ENCODE measurements at places on chromosomes 16 and 17.

GRCh38 chr17:74212209-74212912 lies 1.0 kb upstream of the TTYH2 start:
- no peak for DNase-seq

- no peak for DNase-seq
Measured at GRCh38 chr17:53227514-53227913, 595.2 kb upstream of the KIF2B start.

DNA sequence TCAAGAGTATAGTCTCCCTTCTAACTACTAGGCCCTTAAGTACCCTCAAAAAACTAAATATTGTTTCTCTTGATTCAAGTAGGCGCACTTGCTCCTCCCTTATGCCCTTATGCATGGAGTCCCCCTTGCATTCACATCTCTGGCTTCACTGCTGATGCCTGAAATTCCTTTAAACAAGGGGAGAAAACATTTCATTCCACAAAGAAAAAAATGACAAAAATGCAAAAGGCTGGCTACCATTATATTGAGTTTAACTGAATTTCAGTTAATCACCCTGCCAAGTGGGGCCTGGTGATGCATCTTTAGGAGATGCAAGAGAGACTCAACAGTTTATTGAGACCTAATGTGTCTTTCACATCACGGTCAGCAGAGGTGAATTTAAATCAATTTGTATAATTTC lies 35.6 kb downstream of the CRLF3 start:
- no peak for DNase-seq

DNA sequence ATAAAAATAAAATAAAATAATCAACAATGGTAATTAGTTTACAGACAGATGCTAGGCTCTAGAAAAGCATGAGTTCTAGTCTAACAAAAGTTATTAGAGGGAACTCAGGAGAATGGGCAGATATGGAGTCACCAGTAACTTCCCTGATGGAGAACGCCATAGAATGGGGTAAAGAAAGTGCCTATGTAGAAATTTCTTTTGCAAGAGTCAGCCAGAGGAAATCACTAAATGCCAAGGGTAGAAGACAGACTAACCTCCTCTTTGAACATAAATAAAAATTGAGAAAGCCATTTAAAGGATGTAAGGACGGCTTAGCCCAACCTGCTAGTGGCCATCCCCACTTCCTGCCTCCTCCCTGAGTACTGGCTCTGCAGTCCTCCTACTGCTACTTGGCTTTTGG lies 141.6 kb downstream of the VPS53 start:
- DNase-seq = no peak

GRCh38 chr17:47785538-47786123 lies 36.0 kb downstream of the OSBPL7 start:
- no peak for DNase-seq

DNA sequence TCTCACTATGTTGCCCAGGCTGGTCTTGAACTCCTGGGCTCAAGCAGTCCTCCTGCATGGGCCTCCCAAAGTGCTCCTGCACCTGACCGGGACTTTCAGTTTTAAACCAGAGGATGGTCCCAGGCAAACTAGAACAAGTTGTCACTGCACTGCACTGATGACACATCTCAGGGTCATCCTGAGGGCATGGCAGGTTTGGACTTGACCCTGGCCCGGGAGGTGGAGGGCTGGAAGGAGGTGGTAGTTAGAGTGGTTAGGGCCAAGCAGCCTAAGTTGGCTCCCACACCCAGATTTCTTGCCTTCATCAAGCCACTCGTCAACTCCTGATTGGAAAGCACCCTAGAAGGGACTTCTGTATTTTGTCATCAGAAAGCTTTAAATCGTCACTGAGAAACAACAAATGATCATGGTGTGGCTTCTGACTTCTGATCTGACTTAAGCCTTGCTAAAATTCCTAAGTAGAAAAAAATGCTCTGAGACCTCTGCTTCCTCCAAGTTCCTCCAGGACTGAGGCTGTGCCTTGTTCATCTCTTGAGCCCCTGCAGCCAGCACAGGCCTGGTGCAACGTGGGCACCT lies 43.5 kb downstream of the EMP2 start:
- DNase-seq = no peak

- no peak for DNase-seq
Measured at GRCh38 chr16:15484662-15485061, 50.3 kb downstream of the BMERB1 start.

DNA sequence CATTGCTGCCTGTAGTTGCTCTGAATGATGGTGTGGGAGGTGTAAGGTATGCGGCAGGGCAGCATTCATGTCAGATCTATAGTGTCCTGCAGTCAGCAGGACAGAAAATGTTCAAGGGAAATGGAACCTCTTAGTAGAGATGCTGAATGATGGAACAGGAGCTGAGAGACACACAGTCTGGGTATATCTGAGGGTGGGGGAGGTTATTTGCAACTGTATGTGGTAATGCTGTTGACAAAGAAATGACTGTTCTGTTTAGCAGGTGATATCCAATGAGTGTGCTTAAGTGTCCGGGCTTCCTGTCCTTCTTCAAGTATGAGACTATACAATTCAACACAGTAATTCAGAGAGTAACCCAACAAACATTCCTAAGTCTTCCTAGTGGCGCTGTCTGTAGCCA lies 46.6 kb downstream of the STH start:
- no peak for DNase-seq

GRCh38 chr16:69934044-69934443 lies 17.1 kb upstream of the CLEC18A start:
- no peak for DNase-seq

- DNase-seq = no peak
Measured at GRCh38 chr17:32907583-32907982, 20.4 kb upstream of the TMEM98 start.

DNA sequence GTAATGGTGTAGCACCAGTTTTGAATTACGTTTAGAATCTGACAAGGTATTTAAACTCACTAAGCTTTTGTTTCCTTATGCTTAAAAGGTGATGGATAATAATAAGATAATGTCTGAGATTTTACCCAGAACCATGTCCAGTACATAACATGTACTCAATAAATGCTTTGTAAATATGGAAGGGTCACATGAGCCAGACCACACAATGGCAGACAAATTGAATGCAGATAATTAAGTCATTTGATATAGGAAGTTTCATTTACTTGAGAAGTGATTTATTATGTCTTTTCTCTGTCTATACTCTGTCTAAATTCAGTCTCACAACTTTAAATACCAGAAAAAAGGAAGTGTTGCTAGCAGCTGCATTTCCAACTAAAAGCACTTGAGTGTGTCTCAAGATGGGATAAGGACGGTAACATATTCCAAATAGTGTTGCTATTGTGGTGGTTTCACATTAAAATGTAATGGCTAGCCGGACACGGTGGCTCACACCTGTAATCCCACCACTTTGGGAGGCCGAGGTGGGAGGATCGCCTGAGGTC lies 52.5 kb upstream of the DHX40 start:
- no peak for DNase-seq

GRCh38 chr16:28834349-28834748 lies 11.6 kb downstream of the ATXN2L start:
- no peak for DNase-seq

- peak; percentile 7 for DNase-seq
Measured at GRCh38 chr16:78478267-78478861, 378.9 kb downstream of the WWOX start.

GRCh38 chr16:4240624-4241023 lies 1.3 kb downstream of the SRL start:
- no peak for DNase-seq

GRCh38 chr17:46865100-46865499 lies 13.7 kb downstream of the WNT9B start:
- no peak for DNase-seq

- no peak for DNase-seq
Measured at GRCh38 chr16:54347961-54348360, 61.4 kb upstream of the IRX3 start.

GRCh38 chr17:45411348-45412105 lies 21.1 kb downstream of the ARHGAP27 start:
- no peak for DNase-seq

DNA sequence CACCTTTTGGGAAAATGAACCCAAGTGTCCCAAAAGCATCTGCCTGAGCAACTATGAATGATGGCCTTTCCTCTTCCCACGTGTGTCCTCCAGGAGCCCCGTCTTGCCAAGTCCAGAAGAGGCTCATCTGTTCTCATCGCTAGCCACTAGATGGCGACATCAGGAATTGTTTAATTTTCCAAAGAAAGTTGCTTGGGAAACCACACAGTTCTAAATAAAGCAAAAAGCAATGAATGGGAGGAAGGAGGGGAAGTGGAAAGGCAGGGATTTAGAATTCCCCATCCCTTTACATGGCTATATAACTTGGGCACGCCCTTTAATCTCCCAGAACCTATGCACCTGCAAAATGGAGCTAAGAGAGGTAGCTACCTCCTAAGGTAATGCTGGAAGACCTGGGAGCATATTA lies 9.0 kb upstream of the CDH5 start:
- no peak for DNase-seq

DNA sequence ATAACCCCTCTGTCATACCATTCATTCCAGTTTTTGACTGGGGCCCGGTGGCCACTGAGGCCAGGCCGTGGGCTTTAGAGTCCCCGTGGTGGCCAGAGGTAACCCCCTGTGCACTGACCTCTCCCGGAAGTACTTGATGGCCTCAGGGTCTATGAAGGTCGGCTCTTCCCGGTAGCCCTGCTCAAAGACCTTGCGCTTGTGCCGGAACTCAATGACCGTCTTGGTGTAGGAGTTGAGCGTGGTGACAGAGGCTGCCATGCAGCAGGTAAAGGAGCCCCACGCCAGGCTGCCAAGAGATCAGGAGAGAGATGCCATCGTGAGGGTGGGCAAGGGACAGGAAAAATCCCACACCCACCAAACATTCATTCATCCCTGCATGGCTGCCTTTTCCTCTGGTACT lies 234.8 kb downstream of the GSG1L start:
- DNase-seq = no peak

DNA sequence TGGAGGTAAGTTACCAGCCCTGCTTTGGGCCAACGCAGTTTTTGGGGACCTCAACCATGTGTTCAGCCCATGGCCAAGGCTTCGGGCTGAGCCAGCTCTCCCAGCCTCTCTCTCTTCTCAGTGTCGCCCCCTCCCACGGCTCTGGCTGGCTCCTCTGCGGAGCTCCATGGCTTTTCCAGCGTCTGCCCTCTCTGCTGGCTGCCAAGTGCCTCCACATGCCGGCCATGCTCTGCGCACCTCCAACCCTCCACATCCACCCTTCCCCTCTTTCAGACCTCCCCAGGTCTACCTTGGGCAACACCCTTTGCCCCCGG lies 23.2 kb downstream of the COTL1 start:
- no peak for DNase-seq

- no peak for DNase-seq
Measured at GRCh38 chr16:1745181-1745899, 26.0 kb downstream of the NME3 start.

DNA sequence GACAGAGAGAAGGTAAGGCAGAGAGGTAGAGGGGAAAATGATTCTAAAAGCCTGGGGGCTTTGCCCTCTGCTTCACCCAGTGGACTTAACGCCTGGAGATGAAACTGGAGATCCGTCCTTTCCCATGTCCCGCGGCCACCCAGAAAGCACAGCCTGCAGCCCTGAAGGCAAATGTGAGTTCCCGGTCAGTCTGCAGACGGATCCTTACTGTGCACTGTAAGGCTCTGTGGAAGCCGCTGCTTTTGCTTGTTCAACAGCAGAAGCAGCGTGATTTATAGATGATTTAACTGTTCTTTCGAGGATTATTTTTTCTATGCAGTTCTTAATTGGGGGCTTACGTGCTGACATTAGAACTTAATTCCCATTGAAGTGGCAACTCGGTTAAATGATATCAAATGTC lies 290.4 kb downstream of the FOXL1 start:
- no peak for DNase-seq

- no peak for DNase-seq
Measured at GRCh38 chr16:86389566-86390328, 120.6 kb upstream of the FOXF1 start.

GRCh38 chr17:79393358-79394052 lies 217.3 kb downstream of the RBFOX3 start:
- DNase-seq = peak; percentile 40

DNA sequence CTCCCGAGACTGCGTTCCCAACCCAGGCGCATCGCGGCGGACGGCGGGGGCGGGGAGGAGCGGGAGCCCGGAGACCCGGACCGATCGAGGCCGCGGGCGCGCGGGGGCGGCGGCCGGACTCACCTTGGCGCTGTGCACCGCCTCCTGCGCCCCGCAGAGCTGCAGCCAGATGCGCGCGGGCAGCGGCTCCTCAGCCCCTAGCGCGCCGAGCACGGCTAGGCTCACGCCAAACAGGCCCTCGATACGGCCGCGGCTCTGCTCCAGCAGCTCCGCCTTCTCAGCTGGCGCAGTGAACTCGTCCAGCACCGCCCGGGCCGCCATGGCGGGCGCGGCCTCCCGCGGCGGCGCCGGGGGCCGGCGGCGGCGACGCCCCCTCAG lies 339 bp downstream of the N4BP1 start:
- DNase-seq = peak; percentile 60

GRCh38 chr16:75938818-75939217 lies 212.5 kb upstream of the CPHXL start:
- DNase-seq = peak; percentile 14

DNA sequence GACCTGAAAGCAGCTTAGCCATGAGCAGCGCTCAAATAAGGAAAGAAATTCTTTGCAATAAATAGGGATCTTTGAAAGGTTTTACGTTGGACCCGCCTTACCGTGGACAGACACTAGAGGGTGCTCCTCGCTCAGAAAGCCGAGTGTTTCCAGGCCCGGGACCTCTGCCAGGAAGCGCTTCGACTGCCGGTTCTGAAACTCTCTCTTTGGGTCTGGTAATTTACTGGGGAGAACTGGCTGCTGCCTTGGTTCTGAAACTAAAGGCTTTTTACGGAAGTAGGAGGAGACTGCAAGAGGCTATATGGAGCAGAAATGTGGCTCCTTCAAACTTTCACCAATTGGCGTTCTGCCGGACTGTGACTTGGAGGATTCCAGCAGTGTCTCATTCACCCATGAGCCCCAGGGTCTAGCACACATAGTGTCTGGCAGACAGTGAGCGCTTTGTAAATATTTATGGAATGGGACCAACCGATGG lies 45.6 kb upstream of the HOXB9 start:
- peak; percentile 53 for DNase-seq

- DNase-seq = no peak
Measured at GRCh38 chr16:67017421-67017750, 11.6 kb upstream of the CBFB start.

DNA sequence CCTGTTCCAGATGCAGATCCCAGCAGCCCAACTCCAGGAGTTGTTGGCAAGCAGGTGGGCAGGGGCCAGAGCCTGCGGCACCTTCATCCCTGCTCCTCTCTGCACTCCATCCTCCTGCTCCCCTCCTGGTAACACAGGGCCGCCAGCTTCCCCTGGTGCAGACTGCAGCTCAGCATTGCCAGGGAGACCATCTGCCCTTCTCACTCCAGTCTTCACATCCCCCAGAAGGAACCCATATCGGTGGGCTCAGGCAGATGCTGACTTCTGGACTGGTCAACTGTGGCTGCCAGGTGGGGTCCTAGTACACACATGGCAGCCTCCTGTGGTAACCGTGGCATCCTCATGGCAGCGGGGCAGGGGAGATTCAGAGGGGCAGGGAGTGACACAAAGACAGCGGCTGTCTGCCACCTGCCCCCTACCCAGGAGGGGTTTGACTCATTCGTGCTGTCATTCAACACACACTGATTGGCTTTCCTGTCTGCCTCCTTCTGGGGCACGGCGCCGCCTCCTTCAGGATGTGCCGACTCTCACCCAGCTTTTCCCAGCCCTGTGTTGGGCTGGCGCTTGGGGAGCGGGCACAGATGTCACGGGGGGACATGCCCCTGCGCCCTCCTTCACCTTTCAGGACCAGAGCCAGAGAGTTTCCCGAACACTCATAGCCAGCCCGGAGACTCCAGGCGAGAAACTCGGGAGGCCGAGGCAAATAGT lies 120.9 kb downstream of the CMIP start:
- DNase-seq = no peak

- no peak for DNase-seq
Measured at GRCh38 chr17:378068-378467, 25.5 kb upstream of the RPH3AL start.

All from substantia nigra (tissue), 51 donors.